Osteoblast (primary cell): ENCODE measurements at places on chromosomes 3 and 15. TPM values are rescaled to one million over a fixed set of nuclear protein-coding genes. Genes with fewer than 3 reads are reported as not detected.

- no peak overlapping the region for H3K27ac ChIP-seq
- H3K4me3 ChIP-seq, result no peak overlapping the region
- H3K4me1 ChIP-seq, result no peaks in the 10 kb centered on the region
- H3K27me3 ChIP-seq, result no peaks in the 10 kb centered on the region
- DNase-seq, result peak; percentile 8
Measured at GRCh38 chr3:28756056-28756455, 407.4 kb upstream of the AZI2 start.

GRCh38 chr15:39487458-39487735 lies 93.5 kb upstream of the THBS1 start:
- no peak overlapping the region for H3K27ac ChIP-seq
- H3K4me1 ChIP-seq, result no peaks in the 10 kb centered on the region
- H3K27me3 ChIP-seq, result no peaks in the 10 kb centered on the region
- no peak overlapping the region for H3K4me3 ChIP-seq
- DNase-seq, result no peak

- no peak for DNase-seq
- no peaks in the 10 kb centered on the region for H3K27me3 ChIP-seq
- H3K4me3 ChIP-seq, result no peak overlapping the region
- no peak overlapping the region for H3K27ac ChIP-seq
Measured at GRCh38 chr3:111324645-111325044, 217.4 kb upstream of the CD96 start.

- DNase-seq, result peak; percentile 34
- no peaks in the 10 kb centered on the region for H3K36me3 ChIP-seq
- H3K4me3 ChIP-seq, result no peak overlapping the region
- no peak overlapping the region for H3K27ac ChIP-seq
- no peaks in the 10 kb centered on the region for H3K4me1 ChIP-seq
Measured at GRCh38 chr3:13173186-13173585, 100.0 kb upstream of the IQSEC1 start.

DNA sequence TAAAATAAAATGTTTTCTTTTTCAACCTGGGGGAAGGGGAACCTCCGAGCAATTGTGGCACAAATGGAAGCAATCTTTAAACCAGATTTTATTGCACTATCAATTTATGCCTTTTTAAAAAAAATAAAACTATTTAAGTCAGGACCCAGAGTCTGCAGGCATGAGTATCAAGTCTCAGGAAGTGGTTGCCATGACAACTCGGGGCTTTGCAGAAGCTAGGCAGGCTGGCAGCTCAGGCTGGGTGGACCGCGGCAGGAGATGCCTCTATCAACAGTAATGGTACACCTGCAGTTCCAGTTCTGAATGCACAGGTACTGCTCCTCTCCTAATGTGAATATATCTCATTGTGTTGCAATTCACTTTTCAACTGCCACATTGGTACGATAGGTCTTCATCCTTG lies 447.7 kb downstream of the GABRG3 start:
- no peaks in the 10 kb centered on the region for H3K27me3 ChIP-seq
- H3K36me3 ChIP-seq, result no peaks in the 10 kb centered on the region
- H3K4me1 ChIP-seq, result no peaks in the 10 kb centered on the region
- H3K4me3 ChIP-seq, result no peak overlapping the region
- H3K27ac ChIP-seq, result no peak overlapping the region

DNA sequence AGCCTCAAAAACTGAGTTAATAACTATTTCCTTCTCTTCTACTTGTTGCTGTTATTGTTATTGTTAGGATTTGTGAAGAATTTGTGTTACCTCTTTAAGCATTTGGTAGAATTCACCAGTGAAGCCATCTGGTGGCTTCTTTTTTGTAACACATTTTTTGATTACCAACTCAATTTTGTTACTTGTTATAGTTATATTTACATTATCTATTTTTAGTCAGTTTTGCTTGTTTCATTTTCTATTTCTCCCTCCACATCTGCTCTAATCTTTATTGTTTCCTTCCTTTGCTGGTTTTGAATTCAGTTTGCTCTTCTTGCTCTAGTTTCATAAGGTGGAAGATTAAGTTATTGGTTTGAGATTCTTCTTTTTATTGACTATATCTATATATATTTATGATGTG lies 3.7 kb upstream of the SLC9C1 start:
- DNase-seq, result no peak
- no peak overlapping the region for H3K4me3 ChIP-seq
- H3K27me3 ChIP-seq, result peaks cover 5% of the 10 kb centered on the region
- peaks cover 9% of the 10 kb centered on the region for H3K4me1 ChIP-seq
- no peaks in the 10 kb centered on the region for H3K36me3 ChIP-seq

GRCh38 chr3:185164428-185165217 lies 11.8 kb upstream of the C3orf70 start:
- H3K4me1 ChIP-seq, result no peaks in the 10 kb centered on the region
- no peak overlapping the region for H3K4me3 ChIP-seq
- DNase-seq, result no peak
- no peak overlapping the region for H3K27ac ChIP-seq
- peaks cover 11% of the 10 kb centered on the region for H3K27me3 ChIP-seq
- no peaks in the 10 kb centered on the region for H3K36me3 ChIP-seq

- H3K4me3 ChIP-seq, result no peak overlapping the region
- no peaks in the 10 kb centered on the region for H3K4me1 ChIP-seq
- no peaks in the 10 kb centered on the region for H3K27me3 ChIP-seq
- DNase-seq, result no peak
Measured at GRCh38 chr15:71390096-71390495, 274.8 kb downstream of the THSD4 start.

DNA sequence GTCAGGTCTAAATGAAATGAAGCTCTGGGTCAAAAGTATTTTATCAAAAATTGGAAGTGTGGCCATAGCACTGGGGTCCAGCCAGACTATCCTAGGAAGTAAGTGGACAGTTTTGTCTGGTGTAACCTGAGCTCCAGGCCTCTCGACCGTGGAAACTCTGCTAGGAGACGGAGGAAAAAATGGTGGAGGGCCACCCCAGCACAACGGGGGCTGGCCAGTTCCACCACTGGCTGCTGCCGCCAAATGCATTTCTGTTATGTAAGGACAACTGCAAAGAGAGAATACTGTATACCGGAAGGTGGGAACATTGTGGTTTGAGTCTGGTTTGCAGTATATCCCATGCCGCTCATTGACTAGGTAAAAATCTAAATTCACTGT lies 235.7 kb downstream of the GREM1 start:
- H3K36me3 ChIP-seq, result no peaks in the 10 kb centered on the region
- H3K27me3 ChIP-seq, result no peaks in the 10 kb centered on the region
- DNase-seq, result no peak

GRCh38 chr3:23676093-23676492 lies 129.7 kb upstream of the UBE2E1 start:
- no peaks in the 10 kb centered on the region for H3K27me3 ChIP-seq
- H3K36me3 ChIP-seq, result no peaks in the 10 kb centered on the region
- H3K27ac ChIP-seq, result no peak overlapping the region
- H3K4me1 ChIP-seq, result no peaks in the 10 kb centered on the region

DNA sequence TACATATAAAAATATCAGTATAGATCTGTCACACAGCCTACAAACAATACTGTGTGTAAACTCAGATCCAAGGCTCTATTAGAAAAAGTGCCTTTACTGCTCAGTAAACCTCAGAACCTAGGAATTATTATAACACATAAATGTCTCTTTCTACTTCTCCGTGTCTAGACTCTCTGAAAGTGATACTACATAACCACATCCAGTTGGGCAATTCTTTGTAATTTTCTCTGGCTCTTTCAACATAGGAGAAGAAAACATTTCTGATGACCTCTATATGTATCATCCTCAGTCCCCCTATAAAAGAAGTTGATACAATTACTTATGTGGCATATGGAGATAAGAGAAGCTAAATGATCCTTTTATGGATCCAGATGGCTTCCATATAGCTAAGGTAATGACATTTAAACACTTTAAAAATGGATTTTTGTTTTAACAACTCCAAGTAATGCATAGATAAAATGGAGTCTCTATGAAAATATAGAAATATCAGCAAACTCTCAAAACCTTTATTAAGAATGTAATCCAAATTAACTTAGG lies 104.5 kb downstream of the LSAMP start:
- H3K4me1 ChIP-seq, result no peaks in the 10 kb centered on the region
- H3K27me3 ChIP-seq, result no peaks in the 10 kb centered on the region
- H3K27ac ChIP-seq, result no peak overlapping the region
- DNase-seq, result no peak

DNA sequence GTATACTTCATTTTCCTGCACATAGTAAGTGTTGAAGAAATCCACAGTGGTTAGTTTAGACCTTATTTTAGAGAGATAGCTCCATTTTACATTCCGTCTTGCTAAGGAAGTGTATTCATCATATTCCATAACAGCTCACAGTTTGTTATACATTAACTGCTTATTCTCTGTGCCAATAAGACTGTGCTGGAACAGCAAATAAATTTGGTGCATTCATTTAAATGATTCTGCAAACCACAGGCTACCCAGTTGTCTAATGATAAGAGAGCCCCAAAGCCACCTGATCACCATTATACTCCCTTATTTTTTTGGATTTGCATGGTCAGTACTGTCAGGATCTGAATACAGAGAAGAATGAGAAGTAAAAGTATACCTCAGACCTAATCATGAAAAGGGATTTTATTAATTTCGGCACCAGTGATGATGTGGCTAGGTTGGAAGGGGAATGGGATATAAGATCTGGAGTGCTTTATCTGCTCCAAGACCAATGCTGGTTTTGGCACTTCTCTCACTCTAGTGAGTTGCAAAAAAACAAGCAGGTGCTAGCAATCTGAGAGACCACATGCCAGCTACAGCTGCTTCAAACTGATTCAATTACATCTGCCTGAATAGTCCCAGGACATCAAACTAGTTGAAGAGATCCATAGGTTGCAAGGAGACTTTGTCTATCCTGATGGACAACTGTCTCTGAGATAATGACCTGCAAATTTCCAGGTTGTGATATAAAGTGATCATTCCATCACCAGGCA lies 254.8 kb downstream of the ZBTB20 start:
- H3K4me1 ChIP-seq, result no peaks in the 10 kb centered on the region
- H3K27me3 ChIP-seq, result no peaks in the 10 kb centered on the region
- DNase-seq, result no peak
- no peak overlapping the region for H3K4me3 ChIP-seq

DNA sequence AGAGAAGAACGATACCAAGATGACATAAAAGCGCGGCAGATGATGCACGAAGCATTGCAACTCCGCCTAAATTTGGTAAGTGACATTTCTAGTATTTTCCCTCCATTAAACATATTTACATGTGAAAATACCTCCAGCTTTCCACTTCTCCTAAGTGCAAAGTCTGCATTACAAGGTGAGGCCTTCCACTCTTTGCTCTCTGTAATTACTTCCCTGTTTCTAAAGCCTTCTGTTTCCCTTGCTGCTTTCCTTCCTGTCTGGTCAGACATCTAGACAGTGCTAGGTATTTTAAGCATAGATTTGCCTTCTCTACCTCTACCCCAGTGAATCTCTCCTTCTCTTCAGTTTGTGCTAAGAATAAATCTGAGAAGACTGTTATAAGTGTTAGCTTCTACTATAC lies 1.9 kb downstream of the P2RY12 start:
- no peaks in the 10 kb centered on the region for H3K36me3 ChIP-seq
- no peak overlapping the region for H3K4me3 ChIP-seq
- H3K4me1 ChIP-seq, result peaks cover 5% of the 10 kb centered on the region
- DNase-seq, result no peak

DNA sequence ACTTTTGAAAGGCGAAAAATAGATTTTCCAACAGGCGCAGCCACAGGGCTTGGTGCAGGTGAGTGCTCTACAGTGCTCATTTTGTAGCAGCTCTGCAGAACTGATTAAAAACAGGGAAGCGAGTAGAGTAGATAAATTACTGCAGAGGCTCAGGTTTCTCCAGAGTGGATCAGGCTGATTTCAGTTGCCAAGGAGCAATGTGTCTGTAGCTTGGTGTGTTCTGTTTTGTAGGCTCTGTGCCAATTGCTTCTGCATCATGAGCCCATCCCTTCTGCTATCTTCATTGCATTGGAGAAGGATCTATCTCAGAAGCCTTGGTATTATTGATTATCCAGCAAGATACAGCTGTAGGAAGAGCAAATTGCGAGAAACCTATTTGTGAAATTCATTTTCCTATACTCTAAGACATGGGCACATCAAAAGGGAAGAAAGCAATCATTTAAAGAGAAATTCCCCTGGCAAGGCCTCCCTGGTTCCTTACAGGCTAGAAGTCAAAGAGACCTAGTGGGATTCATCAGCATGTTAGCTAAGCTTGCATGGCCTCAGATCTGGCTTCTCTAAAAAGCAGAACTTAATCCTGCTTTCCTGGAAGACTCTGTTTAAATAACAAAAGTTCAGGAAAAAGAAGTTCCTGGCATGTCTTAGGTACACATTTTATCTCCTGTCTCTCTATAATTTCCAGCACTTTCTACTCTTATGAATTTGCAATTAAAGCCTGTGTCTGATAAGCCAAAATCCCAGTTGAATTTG lies 432.4 kb upstream of the ATP10A start:
- H3K36me3 ChIP-seq, result no peaks in the 10 kb centered on the region
- H3K27ac ChIP-seq, result no peak overlapping the region
- DNase-seq, result no peak
- no peak overlapping the region for H3K4me3 ChIP-seq
- H3K27me3 ChIP-seq, result no peaks in the 10 kb centered on the region

DNA sequence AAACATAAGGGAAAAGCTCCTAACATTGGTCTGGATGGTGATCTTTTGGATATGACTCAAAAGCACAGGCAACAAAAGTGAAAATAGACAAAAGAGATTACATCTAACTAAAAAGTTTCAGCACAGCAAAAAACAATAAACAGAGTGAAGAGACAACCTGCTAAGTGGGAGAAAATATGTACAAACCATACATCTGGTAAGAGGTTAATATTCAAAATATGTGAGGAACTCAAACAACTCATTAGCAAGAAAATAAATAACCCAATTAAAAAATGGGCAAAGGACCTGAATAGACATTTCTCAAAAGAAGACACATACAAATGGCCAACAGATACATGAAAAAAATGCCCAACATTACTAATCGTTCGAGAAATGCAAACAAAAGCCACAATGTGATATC lies 19.0 kb upstream of the NR1I2 start:
- H3K36me3 ChIP-seq, result no peaks in the 10 kb centered on the region
- no peak for DNase-seq
- no peak overlapping the region for H3K27ac ChIP-seq

DNA sequence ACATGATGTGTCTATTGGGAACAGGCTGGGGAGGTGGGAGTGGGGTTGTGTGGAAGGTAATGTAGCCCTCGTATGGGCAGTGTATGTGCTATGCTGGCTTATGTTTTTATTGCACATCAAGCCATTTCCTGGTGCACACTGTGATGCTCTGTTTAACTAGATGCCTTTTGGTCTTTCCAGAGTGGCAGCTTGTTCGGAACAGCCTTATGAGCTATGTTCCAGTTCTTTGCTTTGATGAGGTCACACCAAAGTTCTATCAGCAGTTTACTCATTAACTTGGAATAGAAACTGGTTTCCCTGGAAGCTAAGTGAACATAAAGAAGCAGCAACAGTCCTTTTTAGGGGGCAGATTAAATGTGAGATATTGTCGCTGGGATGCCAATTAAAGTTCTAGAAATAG lies 133.9 kb downstream of the DIPK2A start:
- no peaks in the 10 kb centered on the region for H3K27me3 ChIP-seq
- no peak overlapping the region for H3K27ac ChIP-seq
- no peak overlapping the region for H3K4me3 ChIP-seq

- DNase-seq, result no peak
- no peaks in the 10 kb centered on the region for H3K27me3 ChIP-seq
- no peaks in the 10 kb centered on the region for H3K4me1 ChIP-seq
- H3K36me3 ChIP-seq, result peaks cover 5% of the 10 kb centered on the region
- no peak overlapping the region for H3K4me3 ChIP-seq
Measured at GRCh38 chr15:63535689-63536088, 31.3 kb downstream of the USP3 start.

GRCh38 chr3:55885721-55886120 lies 398.6 kb upstream of the WNT5A start:
- no peak overlapping the region for H3K27ac ChIP-seq
- no peaks in the 10 kb centered on the region for H3K36me3 ChIP-seq
- no peak for DNase-seq
- no peaks in the 10 kb centered on the region for H3K4me1 ChIP-seq

The C3orf20 gene
- under 0.01 and 0.29 TPM in 2 replicates for total RNA-seq

The CCDC33 gene
- total RNA-seq, result 0.29 TPM in 1 of 2 replicates, not detected in the other

The AADACL2 gene
- not detected in 2 replicates for total RNA-seq

The EFCAB12 gene
- under 0.01 TPM in 2 replicates for total RNA-seq

The HDC gene
- not detected in 2 replicates for total RNA-seq
